ENCODE measurements at places on chromosomes 12 and 14.

DNA sequence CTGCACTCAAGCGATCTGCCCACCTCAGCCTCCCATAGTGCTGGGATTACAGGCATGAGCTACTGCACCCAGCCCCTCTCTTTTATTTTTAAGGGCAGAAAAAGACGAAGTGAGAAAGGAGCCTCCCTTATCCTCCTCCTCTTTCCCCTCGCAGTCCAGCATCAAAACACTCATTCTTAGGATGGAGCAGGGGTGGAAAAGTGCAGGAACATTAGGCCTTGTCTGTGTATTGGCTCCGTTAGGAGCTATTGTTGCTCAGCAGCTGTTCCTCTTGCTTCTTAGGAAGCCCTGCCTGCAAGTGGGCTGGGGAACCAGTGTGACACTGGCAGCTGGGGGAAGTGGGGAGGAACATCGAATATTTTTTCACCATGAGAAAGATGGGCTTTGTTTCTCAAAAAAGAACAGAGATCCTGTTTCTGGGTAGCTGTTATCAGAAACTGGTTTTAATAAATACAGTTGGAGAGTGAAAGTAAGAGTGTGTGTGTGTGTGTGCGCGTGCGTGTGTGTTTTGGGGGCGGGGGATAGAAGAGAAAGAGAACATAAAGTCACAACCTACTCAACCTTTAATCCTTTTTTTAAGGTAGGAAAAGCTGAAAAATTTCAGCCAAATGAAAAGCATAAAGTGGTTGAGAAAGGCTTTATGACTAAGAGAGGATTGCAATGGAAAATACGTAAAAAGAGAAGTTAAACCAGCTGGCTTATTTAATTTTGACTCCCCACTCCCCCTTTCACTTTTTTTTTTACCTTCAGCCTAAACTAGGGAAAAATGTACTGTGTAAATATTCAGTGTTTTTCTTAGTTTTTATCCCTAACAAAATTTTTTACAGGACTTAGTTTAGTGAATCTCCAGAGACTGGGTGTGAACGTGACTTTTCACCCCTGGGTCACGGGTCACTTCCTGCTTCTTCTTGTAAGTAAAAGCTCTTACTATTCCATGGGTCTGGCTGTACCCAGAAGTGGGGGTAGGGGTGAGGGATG lies 197.2 kb upstream of the PLEKHG7 start:
- DNase-seq: no peak

GRCh38 chr12:127650626-127651025 lies 616.3 kb upstream of the TMEM132C start:
- DNase-seq: no peak

DNA sequence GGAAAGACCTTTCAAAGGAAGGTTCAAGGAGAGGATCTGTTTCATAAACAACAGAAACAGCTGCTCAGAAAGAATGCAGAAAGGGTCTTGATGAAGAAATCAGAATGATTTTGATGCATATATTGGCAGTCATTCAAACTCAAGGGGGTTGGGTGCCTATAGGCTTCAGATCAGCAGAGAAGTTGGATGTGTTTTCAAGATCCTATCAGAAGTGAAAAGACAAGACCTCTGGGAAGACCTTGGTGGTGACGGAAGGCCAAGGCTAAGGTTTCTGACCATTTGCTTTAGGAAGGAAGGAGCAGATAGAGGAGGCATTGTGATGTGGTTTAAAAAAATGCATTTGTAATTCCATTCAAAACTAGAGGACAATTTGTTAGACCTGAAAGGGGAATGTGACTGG lies 15.2 kb upstream of the PTPRB start:
- DNase-seq: no peak

GRCh38 chr12:104354167-104354867 lies 50.8 kb downstream of the EID3 start:
- no peak for DNase-seq

DNA sequence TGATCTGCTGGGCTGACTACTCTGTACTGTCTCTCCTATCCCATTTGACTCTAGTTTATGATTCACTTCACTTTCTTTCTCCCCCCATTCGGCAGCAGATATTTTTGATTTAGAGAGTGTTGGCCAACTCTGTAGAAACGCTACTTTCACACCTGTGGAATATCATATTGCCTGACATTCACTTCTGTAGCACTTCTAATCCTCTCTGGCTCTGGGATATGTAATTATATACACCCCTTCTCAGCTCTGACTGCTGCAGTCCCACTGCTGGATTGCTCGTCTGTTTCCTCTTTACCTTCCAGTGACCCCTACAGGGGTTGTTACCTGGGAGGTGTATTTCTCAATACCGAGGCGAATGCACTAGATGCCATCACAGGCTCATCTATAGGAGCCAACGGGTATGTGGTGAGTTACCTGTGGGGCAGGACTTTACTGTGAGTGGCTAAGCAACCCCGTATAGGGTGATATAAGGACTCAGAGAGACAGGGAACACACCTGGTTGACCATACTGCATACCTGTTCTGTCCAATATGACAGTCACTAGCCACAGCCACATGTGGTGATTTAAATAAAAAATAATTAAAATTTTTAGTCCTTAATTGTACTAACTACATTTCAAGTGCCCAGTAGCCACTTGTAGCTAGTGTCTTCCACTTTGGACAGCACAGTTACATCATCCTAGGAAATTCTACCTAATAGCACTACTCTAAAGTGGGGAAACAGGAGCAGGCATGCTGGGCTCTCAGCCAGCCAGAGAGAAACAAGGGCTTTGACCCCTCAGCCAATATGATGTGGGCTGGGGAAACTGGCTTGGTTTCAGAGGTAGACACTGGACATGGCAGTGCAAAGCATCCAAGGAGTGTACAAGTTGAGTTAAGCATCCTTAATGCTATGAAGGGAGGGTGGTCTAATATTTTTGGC lies 95.0 kb downstream of the C12orf75 start:
- DNase-seq: no peak
